Natural killer cell treated with Interleukin-12 subunit alpha and Interleukin-12 subunit beta and Interleukin-15 and Interleukin-18, amount 100 ng/mL, for 72 hours (primary cell): ENCODE measurements at places on chromosomes 16 and 17. TPM values are rescaled to one million over a fixed set of nuclear protein-coding genes. Genes with fewer than 3 reads are reported as not detected.

GRCh38 chr16:12420661-12421209 lies 383.0 kb downstream of the CPPED1 start:
- no peak overlapping the region for H3K27ac ChIP-seq
- DNase-seq, result no peak
- H3K27me3 ChIP-seq, result no peaks in the 10 kb centered on the region
- H3K4me3 ChIP-seq, result no peak overlapping the region
- H3K36me3 ChIP-seq, result no peaks in the 10 kb centered on the region

DNA sequence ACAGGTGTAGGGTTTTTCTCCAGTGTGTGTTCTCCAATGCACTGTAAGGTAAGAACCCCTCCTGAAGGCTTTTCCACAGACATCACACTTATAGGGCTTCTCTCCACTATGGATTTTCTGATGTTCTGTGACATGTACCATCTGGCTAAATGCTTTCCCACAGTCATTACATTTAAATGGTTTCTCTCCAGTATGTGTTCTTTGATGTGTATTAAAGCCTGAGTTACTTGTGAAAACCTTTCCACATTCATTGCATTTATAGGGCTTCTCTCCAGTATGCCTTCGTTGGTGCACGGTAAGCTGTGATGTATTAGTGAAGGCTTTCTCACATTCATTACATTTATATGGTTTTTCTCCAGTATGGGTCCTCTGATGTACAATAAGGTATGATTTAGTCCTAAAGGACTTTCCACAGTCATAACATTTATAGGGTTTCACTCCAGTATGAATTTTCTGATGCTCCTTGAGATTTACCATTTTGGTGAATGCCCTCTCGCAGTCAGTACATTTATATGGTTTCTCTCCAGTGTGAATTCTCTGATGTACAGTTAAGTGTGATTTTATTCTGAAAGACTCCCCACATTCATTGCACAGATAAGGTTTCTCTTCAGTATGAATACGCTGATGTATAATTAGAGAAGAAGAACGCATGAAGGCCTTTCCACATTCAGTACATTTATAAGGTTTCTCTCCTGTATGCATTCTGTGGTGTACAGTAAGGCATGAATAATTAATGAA lies 30.9 kb downstream of the ZNF624 start:
- H3K27ac ChIP-seq, result no peak overlapping the region
- H3K27me3 ChIP-seq, result no peaks in the 10 kb centered on the region
- no peak for DNase-seq
- H3K4me1 ChIP-seq, result no peaks in the 10 kb centered on the region

DNA sequence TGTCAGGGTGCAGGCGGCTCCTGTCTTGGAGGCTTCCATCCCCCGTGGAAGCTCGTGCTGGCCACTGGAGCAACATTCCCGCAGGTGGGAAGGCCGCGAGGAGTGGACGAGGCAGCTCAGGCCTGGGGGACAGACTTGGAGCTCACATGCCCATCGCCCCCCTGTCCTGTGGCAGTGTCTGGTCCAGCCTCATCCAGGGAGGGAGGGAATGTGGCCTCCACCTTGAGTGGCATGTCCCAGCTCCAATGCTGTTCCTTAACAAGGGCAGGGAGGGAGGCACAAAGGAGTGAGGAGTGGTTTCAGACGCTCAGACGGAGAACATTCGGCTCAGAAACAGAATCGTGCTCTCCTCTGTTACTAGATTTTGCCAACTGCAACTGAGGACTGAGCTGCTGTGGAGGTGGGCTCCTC lies 159.4 kb upstream of the CHMP6 start:
- H3K27me3 ChIP-seq, result no peaks in the 10 kb centered on the region
- H3K36me3 ChIP-seq, result no peaks in the 10 kb centered on the region
- H3K27ac ChIP-seq, result peak overlapping the region; percentile 94
- peak; percentile 49 for DNase-seq

- no peaks in the 10 kb centered on the region for H3K27me3 ChIP-seq
- no peaks in the 10 kb centered on the region for H3K4me1 ChIP-seq
- H3K36me3 ChIP-seq, result no peaks in the 10 kb centered on the region
These were observed 40.7 kb upstream of the DOC2B start for GRCh38 chr17:222172-222571.

- H3K27ac ChIP-seq, result no peak overlapping the region
- H3K27me3 ChIP-seq, result no peaks in the 10 kb centered on the region
- H3K4me3 ChIP-seq, result no peak overlapping the region
- H3K4me1 ChIP-seq, result peaks cover 10% of the 10 kb centered on the region
- no peak for DNase-seq
These were observed 9.9 kb downstream of the LRRC3C start for GRCh38 chr17:39937447-39937846.

- no peaks in the 10 kb centered on the region for H3K27me3 ChIP-seq
- H3K4me1 ChIP-seq, result peaks cover 29% of the 10 kb centered on the region
- no peak for DNase-seq
- H3K36me3 ChIP-seq, result no peaks in the 10 kb centered on the region
- H3K27ac ChIP-seq, result peak overlapping the region; percentile 73
These were observed 1.3 kb upstream of the ZNF821 start for GRCh38 chr16:71885261-71885650.

- no peaks in the 10 kb centered on the region for H3K4me1 ChIP-seq
- H3K27me3 ChIP-seq, result peaks cover 20% of the 10 kb centered on the region
- no peaks in the 10 kb centered on the region for H3K36me3 ChIP-seq
These were observed 12.2 kb upstream of the CDH5 start for GRCh38 chr16:66354034-66354909.

GRCh38 chr16:59373632-59374031 lies 639.5 kb upstream of the GOT2 start:
- H3K4me1 ChIP-seq, result no peaks in the 10 kb centered on the region
- H3K36me3 ChIP-seq, result no peaks in the 10 kb centered on the region
- DNase-seq, result no peak
- H3K27ac ChIP-seq, result no peak overlapping the region
- no peak overlapping the region for H3K4me3 ChIP-seq
- H3K27me3 ChIP-seq, result no peaks in the 10 kb centered on the region

DNA sequence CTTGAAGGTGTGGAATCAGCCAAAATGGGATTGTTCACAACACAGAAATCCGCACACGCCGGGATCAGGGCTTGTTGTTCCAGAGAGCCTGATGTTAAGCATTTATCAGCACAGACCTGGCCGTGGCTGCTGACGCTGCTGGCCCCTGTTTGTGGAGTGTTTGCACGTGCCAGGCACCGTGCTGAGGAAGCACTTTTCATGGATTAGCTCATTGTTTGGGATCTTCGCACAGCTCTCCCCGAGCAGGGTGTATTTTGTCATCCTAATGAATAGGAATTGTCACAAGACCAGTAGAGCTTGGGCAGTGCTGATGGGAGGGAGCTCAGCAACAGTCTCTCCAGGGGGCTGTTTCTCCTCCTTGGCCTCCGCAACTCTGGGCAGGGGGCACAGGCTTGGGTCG lies 160.4 kb upstream of the PLCG2 start:
- H3K27me3 ChIP-seq, result no peaks in the 10 kb centered on the region
- no peak overlapping the region for H3K27ac ChIP-seq
- no peaks in the 10 kb centered on the region for H3K36me3 ChIP-seq
- peaks cover 15% of the 10 kb centered on the region for H3K4me1 ChIP-seq
- no peak overlapping the region for H3K4me3 ChIP-seq
- DNase-seq, result no peak

GRCh38 chr17:37133136-37133535 lies 184.4 kb downstream of the AATF start:
- no peak overlapping the region for H3K27ac ChIP-seq
- no peaks in the 10 kb centered on the region for H3K4me1 ChIP-seq
- H3K4me3 ChIP-seq, result no peak overlapping the region
- no peaks in the 10 kb centered on the region for H3K27me3 ChIP-seq

- no peaks in the 10 kb centered on the region for H3K27me3 ChIP-seq
- H3K36me3 ChIP-seq, result peaks cover 8% of the 10 kb centered on the region
- H3K27ac ChIP-seq, result peak overlapping the region; percentile 81
- peaks cover 42% of the 10 kb centered on the region for H3K4me1 ChIP-seq
- no peak for DNase-seq
- H3K4me3 ChIP-seq, result peak overlapping the region; percentile 98
These were observed 483 bp downstream of the RPA1 start for GRCh38 chr17:1830288-1830687.

GRCh38 chr16:11768849-11769248 lies 26.2 kb upstream of the TXNDC11 start:
- DNase-seq, result no peak
- H3K4me1 ChIP-seq, result peaks cover 9% of the 10 kb centered on the region
- H3K27me3 ChIP-seq, result no peaks in the 10 kb centered on the region
- peak overlapping the region; percentile 46 for H3K4me3 ChIP-seq

DNA sequence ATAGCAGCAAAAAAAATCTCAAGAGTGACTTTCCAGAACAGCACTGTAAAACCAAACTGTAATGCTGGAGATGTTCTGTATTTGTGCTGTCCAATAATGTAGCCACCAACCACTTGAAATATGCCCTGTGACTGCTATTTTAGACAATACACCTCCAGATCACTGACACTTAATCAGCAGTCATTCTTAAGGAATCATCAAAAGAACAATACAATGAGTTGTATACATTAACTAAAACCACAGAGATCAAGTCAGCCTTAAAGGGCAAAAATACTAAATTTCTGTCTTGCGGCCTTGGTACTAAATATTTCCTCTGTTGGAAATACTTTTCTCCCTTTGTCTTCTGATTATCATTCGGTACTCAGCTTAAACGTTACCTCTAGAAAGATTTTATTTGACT lies 33.6 kb upstream of the ANKFY1 start:
- H3K27me3 ChIP-seq, result no peaks in the 10 kb centered on the region
- no peak for DNase-seq
- H3K4me1 ChIP-seq, result peaks cover 4% of the 10 kb centered on the region
- H3K4me3 ChIP-seq, result no peak overlapping the region
- peak overlapping the region; percentile 8 for H3K27ac ChIP-seq

- H3K4me3 ChIP-seq, result peak within 1 kb of the TSS; percentile 97
- H3K36me3 ChIP-seq, result peaks cover 7% of the 10 kb centered on the region
These were observed at the start of gene UBE2I for GRCh38 chr16:1308977-1309885. UBE2I (plus strand) TSS chr16:1309636; CDS start chr16:1314031, 4,395 bp downstream.

DNA sequence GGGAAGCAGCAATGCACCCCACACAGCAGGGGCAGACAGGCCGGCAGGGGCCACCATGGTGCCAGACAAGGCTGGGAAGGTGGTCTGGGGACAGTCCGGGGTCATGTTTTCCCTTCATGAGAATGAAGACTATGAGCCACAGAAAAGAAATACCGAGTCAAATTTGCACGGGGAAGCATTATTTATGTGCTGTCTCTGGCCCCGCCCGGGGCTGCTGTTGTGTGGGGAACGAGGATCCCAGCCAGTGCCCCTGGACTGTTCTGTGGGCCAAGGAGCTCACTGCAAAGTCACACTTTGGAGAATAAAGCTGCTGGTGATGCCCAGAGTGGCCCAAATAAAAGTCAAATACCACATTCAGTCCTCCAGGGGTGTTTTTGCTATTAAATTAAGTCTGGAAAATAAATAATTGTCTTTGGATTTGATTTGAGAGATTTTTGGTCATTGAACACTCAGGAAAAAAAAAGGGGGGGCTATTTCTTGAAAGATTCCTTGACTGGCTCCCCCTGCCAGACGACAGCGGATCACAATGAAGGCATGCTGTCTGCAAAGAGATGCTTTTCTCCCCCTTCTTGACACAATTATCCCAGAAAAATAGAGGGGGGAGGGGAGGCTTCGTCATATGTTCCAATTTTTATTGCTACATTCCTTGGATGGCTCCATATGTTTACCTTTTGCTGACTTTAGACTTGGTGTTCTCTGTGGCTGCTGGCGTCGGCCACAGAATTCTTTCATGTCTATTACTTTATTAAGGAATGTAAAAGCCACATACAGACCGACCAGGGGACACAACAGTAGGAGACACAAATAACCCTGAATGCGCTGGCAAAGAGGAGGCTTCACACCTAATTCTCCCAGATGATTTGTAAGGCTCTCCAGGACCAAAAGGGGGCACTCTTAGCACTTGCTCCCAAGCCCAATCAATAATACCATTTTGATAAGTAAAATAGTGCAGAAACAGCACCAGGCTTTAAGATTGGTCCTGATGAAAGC lies 27.1 kb upstream of the ANKFN1 start:
- H3K4me1 ChIP-seq, result no peaks in the 10 kb centered on the region
- H3K27me3 ChIP-seq, result peaks cover 13% of the 10 kb centered on the region
- no peak overlapping the region for H3K4me3 ChIP-seq
- DNase-seq, result no peak

DNA sequence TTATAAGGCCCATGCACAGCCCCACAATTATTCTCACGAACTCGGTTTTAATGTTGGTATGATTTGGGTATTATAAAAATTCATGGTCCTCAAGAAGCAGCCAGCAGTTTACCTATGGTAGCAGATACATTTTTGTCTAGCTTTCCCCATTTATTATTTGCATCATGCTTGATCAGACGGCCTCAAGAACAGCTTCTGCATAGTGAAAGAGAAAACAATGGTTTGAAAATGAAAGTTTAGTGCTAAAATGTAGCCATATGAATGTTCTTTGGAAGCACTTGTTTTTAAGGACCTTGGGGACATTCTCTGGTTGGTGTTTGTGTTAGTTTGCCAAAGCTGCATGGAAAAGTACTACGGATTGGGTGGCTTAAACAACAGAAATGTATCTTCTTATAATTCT lies 72.4 kb upstream of the CPHXL start:
- H3K27me3 ChIP-seq, result peaks cover 6% of the 10 kb centered on the region
- H3K4me3 ChIP-seq, result no peak overlapping the region
- H3K36me3 ChIP-seq, result no peaks in the 10 kb centered on the region
- no peak overlapping the region for H3K27ac ChIP-seq

GRCh38 chr17:76408037-76408849 lies 23.8 kb downstream of the SPHK1 start:
- no peaks in the 10 kb centered on the region for H3K27me3 ChIP-seq
- no peak overlapping the region for H3K4me3 ChIP-seq
- H3K4me1 ChIP-seq, result peaks cover 9% of the 10 kb centered on the region
- no peak overlapping the region for H3K27ac ChIP-seq
- DNase-seq, result no peak

GRCh38 chr17:64229815-64230728 lies 33.0 kb downstream of the TEX2 start:
- no peaks in the 10 kb centered on the region for H3K27me3 ChIP-seq
- H3K4me1 ChIP-seq, result peaks cover 2% of the 10 kb centered on the region
- H3K27ac ChIP-seq, result no peak overlapping the region
- H3K4me3 ChIP-seq, result no peak overlapping the region
- H3K36me3 ChIP-seq, result no peaks in the 10 kb centered on the region

GRCh38 chr17:80807882-80808281 lies 183.8 kb upstream of the CHMP6 start:
- H3K4me3 ChIP-seq, result no peak overlapping the region
- H3K4me1 ChIP-seq, result peaks cover 11% of the 10 kb centered on the region
- no peak for DNase-seq
- H3K36me3 ChIP-seq, result peaks cover 19% of the 10 kb centered on the region
- H3K27me3 ChIP-seq, result no peaks in the 10 kb centered on the region

DNA sequence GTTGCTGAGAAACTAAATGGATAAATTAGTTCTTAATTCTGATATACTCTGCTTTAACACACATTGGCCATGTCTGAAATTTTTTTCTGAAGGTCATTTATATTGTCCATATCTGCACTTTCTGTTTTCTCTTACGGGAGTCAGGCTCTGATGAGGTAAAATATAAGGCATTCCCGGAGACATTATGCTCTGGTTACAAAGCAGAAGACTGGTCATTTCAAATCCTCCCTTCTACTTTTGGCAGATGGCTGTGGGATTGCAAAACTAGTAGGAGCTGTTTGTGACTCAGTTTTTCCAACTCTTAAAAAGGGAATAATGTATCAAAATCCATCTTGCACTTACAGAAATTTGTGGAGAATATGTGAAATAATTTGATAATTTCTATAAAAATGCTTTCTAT lies 92.2 kb upstream of the CPHXL start:
- DNase-seq, result no peak
- no peaks in the 10 kb centered on the region for H3K4me1 ChIP-seq
- peaks cover 5% of the 10 kb centered on the region for H3K27me3 ChIP-seq
- H3K36me3 ChIP-seq, result no peaks in the 10 kb centered on the region
- H3K27ac ChIP-seq, result no peak overlapping the region
- H3K4me3 ChIP-seq, result no peak overlapping the region

The TPSD1 gene
- not detected for total RNA-seq

The ATP1B2 gene
- not detected for total RNA-seq

The SDR42E1 gene
- total RNA-seq, result 12.6 TPM

The PDIA2 gene
- not detected for total RNA-seq

The MPV17L gene
- 0.38 TPM for total RNA-seq

The TPSG1 gene
- 1.3 TPM for total RNA-seq

The ADCY9 gene
- total RNA-seq, result 23.6 TPM

The TEKT5 gene
- total RNA-seq, result not detected
